Urinary bladder (tissue), 4 donors: ENCODE measurements at places on chromosomes 11 and 22. TPM values are rescaled to one million over a fixed set of nuclear protein-coding genes. Genes with fewer than 3 reads are reported as not detected.

DNA sequence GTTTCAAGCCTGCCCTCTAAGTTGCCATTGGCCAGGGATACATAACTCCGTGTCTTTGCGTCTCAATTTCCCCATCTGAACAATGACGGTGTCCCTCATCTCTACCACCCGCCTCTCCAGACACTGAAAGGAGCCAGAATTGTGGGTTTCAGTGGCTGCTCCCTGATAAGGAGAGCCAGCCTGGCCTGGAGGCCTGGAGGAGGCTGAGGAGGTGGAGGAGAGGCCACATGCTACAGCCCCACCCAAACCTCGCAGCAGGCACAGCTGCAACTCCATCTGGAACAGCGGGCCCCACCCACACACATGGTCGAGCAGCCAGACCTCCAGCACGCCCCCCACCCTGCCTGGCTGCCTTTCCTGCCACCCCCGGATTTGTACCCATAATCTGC is 34.4 kb upstream of the CD82 start:
- no peak for DNase-seq

GRCh38 chr11:27452147-27452546 is 20.4 kb downstream of the LGR4 start:
- DNase-seq: no peak

DNA sequence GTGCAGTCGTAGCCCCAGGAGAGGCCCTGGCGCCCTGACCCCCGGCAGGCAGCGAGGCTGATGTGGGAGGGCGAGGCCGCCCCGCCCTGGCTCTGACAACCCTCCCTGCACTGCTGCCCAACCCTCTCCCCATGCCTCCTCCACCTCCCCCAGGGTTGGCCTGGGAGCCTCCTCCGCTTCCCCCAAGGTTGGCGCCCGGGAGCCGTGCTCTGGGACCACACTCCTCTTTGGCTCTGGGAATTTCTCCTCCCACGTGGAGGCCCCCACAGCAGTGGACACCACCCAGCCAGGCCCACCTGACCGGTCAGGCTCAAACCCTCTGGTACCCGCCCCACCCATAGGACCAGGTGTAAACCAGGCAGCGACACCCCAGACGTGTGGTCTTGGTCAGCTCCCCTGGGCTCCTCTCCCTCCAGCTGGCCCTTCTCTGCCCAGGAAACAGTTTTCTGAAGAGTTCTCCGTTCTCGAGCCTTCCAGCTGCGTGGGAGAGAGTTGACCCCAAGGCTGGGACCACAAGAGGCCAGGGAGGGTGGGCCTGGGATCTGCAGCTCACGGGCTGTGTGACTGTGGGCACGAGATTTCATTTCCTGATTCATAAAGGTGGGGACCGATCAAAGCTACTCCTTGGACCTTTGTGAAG is 39.5 kb upstream of the BRSK2 start:
- no peak for DNase-seq

GRCh38 chr11:28347371-28347770 is 239.2 kb downstream of the METTL15 start:
- no peak for DNase-seq

DNA sequence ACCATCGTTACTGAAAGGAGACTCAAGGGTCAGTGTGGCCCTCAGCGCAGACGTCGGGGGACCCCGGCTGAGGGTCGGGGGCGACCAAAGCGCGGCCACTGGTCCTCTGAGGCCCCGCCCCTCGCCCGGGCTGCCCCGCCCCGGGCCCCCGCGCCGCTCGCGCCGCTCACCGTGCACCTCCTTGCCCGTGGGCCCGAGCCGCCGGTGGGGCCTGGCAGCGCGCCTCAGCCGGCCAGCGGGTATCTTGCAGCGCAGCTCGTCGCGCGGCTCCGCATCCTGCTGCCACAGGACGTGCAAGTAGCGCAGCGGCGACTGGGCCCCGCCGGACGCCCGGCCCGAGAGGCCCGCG is 419 bp downstream of the ANKRD54 start:
- DNase-seq: no peak

DNA sequence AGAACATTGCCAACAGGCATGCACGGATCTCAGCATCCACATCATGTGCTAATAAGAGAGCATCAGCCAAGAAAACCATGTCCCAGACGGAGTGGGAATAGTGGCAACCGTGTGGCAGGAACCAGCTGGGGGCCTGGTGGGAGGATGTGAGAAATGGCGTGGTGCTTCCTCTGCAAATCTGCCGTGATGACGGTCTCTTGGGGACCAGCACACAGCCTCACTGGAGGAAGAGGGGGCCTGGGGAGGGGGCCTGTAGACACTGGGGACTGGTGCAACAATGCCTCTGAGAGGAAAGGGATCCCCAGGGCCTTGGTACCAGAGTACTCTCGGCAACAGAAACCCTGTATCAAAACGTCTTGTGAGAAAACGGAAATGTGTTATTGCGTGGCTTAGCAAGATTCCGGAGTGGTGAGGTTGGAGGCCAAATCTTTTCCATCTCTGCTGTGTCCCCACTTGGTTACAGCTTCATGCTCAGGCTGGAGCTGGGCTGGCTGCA is 154.3 kb upstream of the TBCEL start:
- DNase-seq: no peak

DNA sequence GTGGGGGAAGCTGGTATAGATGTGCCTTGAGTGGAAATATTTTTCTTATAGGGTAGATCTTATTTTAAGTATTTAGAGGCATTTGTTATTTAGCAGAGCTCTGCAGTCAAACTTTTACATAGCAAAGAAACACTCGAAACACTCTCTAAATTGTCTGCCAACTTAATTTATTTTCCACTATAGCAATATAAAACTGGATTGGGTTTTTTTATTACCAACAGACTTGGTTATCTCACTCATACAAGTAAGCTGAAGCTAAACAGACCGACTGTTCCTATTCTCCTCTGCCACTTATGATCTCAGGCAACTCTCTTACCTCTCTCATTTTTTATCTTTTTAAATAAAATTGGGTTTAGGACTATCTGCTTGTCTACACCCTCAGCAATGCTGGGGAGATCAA is 4.6 kb downstream of the RAB38 start:
- no peak for DNase-seq

DNA sequence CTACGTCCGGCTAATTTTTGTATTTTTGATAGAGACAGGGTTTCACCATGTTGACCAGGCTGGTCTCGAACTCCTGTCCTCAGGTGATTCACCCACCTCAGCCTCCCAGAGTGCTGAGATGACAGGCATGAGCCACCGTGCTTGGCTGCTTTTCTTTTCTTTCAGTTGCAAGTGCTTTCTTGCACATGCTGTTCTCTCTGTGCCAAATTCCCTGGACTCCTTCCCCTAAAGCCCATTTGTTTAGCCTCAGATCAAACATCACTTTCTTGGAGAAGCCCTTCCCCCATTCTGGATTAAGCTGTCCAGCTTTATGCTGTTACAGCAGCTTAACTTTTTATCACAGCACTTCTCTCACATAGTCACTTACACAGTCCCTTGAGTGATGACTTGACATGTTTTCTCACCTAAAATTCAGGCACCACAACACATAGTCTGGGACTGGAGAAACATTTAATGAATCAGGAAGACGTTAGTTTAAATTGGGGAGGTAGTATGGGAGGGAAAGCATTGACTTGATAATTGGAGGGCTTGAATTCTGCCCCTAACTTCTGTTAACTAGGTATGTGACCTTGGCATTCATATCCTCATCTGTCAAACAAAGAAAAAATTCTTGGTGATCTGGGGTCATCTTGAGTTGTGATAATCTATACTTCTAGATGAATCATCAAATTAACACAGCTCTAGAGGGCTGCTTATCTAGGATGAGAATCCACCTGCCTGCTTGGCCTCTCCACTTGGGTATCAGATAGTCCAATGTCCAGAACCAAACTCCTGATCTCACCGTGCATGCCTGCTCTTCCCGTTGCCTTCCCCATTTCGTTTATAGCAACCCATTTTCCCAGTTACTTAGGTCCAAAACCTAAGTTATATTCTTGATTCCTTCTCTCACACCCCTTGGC is 18.4 kb downstream of the ACO2 start:
- no peak for DNase-seq

DNA sequence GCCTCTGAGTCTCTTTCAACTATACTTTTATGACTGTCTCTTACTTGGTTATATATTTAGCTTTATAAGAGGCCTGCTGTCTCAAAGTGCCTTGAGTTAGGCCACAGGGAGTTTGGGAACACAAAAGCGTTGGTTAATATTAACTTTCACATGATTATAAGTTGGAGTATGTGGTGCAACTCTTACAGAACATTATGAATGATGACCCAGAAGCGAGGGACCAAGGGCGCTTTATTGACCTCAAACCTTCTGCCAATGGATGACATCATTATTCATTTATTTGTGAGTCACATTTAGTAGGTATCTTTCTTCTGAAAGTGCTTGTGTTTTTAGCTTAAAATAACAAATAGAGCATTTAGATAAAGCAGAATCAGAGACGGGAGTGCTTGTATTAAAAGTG is 298.0 kb upstream of the ZC3H12C start:
- no peak for DNase-seq

DNA sequence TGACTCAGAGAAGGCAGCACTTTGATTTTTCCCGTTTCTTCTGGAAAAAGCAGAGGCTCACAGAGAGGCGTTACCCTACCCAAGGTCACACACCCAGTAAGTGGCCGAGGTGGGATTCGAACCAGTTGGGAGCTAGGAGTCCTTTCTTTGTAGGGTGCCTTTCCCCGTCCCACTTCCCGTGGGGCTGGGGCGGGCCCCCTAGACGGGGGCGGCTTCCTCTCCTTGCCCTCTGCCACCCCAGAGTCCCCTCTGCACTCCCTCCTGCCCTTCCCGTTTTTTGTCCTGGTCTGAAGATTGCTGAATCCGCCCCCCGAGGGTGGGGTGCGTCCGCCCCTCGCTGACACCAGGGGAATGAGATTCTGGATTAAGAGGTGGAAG is 747 bp downstream of the TPCN2 start:
- no peak for DNase-seq

DNA sequence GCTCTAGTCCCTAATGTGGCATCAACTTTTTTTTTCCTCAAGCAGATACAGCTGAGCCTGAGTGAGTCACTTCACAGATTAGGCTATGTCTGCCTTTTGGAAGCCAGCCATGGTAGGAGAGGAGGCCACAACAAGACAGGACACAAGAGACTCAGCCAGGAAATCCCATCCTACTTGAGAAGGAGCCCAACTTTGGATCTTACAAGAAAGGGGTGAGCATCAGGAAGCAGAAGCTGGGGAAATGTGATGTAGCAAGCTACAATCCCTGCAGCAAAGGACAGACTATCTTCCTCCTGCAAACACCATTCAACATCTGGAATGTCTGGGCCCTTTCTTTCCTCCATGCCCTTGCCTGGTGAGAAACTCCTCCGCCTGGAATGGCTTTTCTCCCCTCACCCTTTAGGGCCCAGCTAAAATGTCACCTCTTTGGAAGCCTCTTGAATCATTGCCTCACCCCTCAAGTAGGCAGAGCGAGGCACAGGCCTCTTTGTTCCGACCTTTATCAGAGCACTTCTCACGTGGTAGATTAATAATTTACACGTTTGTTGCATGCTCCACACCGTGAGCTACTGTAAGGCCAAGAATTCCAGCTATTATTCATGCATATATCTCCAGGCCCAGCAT is 156.4 kb upstream of the PITPNB start:
- no peak for DNase-seq

DNA sequence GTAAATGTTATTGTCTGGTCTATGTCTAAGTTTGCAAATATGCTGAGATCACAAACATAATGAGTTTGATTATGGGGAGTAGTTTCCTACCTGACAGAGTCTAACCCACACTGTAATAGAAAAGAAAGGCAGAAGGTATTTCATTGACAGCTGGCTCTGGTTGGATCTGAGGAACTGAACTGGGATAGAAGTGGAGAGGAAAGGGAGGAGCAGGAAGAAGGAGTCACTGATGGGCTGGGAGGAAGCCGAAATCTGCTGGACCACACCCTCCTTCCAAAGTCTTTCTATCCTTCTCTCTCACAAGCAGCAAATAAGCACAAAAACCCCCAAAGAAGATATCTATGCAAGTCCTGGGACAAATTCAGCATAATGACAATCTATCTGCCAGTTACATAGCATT is 11.7 kb downstream of the BLID start:
- DNase-seq: no peak

GRCh38 chr11:36038541-36038940 is 94.7 kb downstream of the LDLRAD3 start:
- no peak for DNase-seq

GRCh38 chr11:102464859-102465500 is 12.4 kb upstream of the TMEM123 start:
- no peak for DNase-seq

GRCh38 chr11:64762674-64763525 is 3.1 kb upstream of the PYGM start:
- no peak for DNase-seq

DNA sequence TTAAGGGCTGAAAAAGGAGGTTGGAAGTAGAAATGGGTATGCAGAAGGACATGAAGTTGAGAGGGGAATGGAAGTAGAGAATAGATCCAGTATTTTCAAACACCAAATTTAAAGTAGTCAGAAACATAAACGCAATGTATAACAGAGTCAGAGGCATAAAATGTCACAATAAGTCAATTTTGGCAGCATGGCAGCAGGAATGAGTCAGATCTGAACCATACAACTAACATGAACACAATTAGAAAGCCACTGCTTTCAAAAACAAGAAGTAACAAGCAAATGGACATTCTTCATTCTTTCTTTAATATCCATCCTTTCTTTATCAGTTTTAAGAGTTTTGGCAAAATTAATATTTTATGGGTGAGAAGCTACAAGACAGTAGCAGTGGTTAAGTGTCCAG is 2.5 kb downstream of the CHORDC1 start:
- DNase-seq: no peak

- DNase-seq: no peak
Measured at GRCh38 chr11:111123463-111124398, 121.8 kb upstream of the POU2AF2 start.

GRCh38 chr22:40641269-40641668 is 4.8 kb upstream of the MRTFA start:
- no peak for DNase-seq

DNA sequence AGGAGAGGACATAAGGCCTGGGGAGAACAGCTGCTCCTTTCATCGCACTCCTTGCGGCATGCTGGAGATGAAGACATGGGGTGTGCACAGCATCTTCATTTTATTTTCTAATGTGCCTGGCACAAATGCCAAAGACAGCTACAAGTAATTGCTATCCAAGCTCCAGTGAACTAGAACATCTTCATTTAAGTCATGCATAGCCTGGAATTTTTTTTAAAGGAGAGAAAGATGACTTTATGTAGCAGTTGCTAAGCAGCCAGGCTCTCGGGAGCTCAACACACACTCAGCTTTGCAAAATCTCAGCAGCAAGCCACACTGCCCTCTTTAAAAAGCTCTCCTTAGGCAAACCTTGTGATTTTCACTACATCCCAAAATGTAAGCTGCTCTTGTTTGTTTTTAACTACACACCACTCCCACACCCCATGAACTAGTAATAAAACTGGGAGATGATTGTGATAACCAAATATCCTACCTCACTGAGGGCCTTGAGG is 164.5 kb upstream of the POU2AF2 start:
- peak; percentile 39 for DNase-seq

The ANO9 gene
- 1.3 TPM for total RNA-seq

The SCGB1A1 gene
- total RNA-seq: 9.5 TPM

The MCHR1 gene
- total RNA-seq: 0.26 TPM

The SYT8 gene
- 3.4 TPM for total RNA-seq

The TPBGL gene
- total RNA-seq: not detected

The RASD2 gene
- total RNA-seq: 0.42 TPM

The CHST1 gene
- total RNA-seq: 2.7 TPM

The SELENOH gene
- total RNA-seq: 46.4 TPM

The ANAPC15 gene
- total RNA-seq: 7.7 TPM

The PTPN5 gene
- 0.21 TPM for total RNA-seq
